ENCODE measurements at places on chromosomes 4 and X.

DNA sequence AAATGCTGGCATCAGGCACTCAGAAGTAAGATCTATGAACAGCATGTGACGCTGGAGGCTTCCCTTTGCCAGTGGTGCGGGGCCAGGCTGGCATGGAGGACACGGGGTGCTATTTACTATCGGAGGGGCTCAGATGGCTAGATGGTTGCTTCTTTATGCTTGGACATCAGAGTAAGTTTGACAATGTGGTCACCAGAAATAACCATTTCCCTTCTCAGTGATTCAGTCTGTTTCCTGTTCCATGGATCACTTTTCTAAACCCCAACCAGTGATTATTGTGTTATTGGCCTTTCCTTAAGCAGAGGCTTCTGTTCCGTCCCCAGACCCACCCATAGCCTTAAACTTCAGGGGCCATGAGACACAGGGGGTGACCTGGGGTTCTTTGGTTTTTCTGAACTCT lies 55.4 kb upstream of the DHX15 start:
- DNase-seq, result no peak

- peak; percentile 34 for DNase-seq
These were observed 291 bp upstream of the NBDY start for GRCh38 chrX:56728752-56729151.

GRCh38 chr4:162274354-162274753 lies 110.6 kb upstream of the FSTL5 start:
- DNase-seq, result peak; percentile 3

GRCh38 chr4:31458813-31459212 lies 738.6 kb downstream of the PCDH7 start:
- DNase-seq, result peak; percentile 8

DNA sequence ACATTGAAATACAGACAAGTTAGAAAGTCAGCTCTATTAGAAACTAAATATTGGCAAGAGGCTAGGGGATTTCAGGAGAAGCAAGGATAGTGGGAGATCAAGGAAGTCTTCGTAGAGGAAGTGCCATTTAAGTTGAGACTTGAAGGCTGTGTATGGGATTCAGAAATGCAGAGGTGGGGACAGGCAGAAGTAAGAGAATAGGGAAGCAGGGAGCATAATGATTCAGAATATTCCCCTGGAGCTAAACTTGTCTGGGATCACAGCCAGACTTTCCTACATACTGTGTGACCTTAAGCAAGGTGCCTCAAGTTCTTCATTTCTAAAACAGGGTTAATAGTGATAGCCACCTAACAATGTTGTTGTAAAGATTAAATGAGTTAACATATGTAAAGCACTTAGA lies 108.8 kb downstream of the DDIT4L start:
- DNase-seq, result no peak

DNA sequence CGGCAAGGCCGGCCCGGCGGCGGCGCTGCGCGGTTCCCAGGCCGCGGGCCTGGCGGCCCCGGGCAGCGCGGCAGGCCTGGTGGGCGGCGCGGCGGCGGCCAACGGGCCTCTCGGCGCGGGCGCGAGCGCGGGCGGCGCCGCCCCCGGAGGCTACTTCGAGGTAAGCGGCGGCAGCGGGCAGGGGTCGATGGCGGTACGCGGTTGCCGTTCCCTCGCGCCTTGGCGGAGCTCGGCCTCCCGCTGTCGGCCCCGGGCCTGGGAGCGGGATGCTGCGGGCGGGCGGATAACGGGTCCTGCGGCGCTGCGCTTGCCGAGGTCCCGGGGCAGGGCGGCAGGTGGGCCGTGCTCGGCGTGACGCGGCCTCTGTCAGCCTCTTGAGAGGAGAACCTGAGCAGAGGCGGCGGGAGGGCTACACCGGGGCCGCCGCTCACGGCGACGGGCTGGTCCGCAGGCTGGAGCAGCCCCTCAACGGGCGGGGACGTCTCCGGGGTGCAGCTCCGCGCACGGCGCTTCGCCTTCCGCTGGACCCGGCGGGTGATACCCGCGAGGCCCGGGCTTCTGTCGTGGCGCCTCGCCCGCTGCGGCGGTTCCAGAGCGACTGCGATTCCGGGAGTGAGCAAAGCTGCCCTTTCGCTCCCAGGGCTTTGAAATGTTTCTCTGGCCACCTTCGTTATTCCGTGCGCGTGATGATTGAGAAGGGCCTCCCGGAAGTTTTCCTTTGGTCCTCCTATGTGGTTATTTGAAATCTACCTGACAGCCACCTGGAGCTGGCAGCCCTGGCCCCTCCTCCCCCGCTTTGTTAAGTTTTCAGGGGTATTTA lies 774 bp downstream of the FAM193A start:
- peak; percentile 41 for DNase-seq

GRCh38 chr4:173556398-173557131 lies 26.5 kb upstream of the HAND2 start:
- no peak for DNase-seq

DNA sequence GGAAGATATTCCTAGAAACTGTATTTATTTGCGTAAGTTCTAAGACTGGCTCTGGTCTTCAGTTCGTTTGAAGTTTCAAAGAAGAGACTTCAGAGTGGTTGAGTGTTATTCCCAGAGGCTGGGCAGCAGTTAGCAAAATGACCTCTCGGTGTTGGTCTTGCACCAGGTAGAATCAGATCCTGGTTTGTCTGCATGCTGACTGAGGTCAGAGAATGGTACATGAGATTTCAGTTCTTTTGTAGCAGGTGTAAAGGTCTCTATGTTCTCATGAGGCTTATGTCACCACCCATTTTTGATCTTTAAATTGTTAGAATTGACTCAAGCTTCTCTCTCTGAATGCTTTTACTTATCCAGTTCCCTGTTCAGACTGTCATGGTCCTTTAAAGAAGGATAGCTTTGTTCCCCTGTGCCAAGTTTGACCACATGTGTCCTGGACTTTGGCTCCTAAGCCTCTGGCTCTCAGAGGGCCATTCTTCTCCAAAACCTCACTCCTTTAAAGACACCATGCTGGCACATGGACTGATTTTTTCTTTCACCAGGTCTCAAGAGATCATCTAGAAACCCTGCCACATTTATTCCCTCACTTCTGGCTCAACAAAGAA lies 355.8 kb upstream of the BOD1L1 start:
- no peak for DNase-seq

DNA sequence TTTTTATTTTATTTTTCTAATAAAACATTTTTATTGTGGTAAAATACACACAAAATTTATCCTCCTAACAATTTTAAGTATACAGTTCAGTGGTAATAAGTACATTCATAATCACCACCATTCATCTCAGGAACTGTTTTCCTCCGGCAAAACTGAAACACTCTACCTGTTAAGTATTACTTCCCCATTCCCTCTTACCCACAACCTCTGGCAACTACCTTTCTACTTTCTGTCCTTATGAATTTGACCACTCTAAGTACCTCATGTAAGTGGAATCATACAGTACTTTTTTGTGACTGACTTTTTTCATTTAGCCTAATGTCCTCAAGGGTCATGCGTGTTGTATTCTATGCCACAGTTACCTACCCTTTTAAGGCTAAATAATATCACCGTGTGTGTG lies 21.1 kb upstream of the HSFX4 start:
- no peak for DNase-seq

GRCh38 chr4:146235654-146236177 lies 21.4 kb downstream of the REELD1 start:
- peak; percentile 39 for DNase-seq

DNA sequence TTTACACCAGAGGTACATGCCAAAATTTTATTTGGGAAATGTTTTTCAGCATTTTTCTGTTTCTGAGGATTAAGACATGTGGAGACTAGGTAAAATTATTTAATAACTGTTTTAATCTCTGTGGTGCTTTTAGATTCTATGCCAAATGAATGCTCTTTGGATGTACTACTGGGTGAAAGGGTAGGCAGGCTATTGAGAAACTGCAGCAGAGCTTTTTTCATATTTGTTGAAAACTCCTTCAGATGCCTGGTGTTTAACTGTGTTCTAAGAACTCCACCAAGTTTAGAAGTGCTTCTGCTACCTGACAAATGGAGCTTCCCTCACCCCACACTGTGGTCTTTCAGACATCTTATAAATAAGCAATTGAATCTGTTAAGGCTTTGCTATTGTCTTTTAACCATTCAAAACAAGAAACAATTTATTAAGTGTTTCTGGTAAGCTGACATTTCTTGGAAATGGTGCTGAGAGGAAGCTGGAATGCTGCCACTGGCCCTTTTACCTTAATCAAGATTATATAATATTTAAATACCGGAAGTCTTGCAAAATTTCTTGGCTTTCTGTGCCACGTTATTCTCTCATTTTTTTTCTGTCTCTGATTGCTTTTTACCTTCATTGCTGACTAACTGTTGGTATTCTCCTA lies 51.2 kb upstream of the CYSLTR1 start:
- DNase-seq, result no peak

DNA sequence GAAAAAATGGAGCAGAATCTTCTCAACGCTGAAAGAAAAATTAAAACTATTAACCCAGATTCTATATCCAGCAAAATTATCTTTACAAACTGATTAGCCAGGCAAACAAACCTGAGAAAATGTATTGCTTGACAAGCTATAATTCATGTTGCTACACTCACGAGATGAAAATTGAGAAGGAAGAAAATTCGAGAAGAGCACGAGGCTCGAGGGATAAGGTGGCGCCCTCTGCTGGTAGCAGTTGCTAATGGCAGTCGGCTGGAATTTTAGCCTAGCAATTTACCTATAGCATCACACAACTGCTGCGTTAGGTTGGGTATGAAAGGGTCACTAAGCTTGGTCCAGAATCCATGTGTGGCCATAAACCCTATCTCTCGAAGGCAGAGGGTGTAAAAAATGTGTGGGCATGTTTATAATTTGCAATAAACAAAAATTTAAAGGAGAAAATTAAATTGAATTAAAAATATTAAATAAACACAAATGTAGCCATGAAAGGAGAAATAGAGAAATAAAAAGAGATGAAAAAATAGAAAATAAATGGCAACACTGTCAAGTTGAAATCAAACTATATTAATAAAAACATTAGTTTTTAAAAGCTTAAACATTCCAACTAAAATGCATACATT lies 126.6 kb downstream of the PPP4R3C start:
- peak; percentile 25 for DNase-seq

DNA sequence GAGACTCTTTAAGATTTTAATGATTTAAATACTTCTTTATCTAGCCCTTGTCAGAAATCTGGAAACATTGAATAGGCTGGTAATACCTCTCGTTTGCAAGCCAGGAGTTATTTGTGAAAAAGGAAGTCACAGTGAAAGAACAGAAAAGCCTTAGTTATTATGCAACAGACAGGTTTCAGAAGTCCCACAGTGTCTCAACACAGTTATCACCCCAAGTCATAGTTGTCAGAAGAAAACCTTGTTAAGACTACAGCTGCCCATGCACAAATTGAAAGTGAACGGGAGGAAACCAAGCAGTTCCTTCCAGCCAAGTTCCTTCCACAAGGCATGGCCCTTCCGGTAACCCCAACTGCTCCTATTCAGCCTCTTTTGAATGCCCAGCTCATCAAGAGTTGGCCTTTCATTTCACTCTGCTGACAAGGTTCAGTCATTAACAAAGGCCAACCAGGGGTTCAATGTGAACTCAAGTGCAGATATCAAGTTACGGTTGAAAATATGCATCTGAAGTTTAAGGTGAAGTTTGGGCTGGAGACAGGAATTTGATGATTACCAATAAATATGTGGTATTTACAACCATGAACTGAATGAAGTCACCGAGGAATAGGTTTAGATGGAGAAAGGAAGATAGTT lies 15.6 kb downstream of the ALPK1 start:
- DNase-seq, result no peak

GRCh38 chrX:40945361-40945713 lies 139.9 kb upstream of the USP9X start:
- DNase-seq, result peak; percentile 84

GRCh38 chrX:120464411-120464810 lies 4.7 kb downstream of the LAMP2 start:
- DNase-seq, result no peak

- no peak for DNase-seq
These were observed 98.1 kb downstream of the MGST2 start for GRCh38 chr4:139763672-139764071.

- no peak for DNase-seq
These were observed 1801.0 kb downstream of the C4orf33 start for GRCh38 chr4:130896920-130897319.

GRCh38 chr4:105797225-105797624 lies 88.6 kb downstream of the GSTCD start:
- DNase-seq, result no peak

Measured in choroid plexus epithelial cell (primary cell).